ENCODE measurements at places on chromosomes 4 and X.

DNA sequence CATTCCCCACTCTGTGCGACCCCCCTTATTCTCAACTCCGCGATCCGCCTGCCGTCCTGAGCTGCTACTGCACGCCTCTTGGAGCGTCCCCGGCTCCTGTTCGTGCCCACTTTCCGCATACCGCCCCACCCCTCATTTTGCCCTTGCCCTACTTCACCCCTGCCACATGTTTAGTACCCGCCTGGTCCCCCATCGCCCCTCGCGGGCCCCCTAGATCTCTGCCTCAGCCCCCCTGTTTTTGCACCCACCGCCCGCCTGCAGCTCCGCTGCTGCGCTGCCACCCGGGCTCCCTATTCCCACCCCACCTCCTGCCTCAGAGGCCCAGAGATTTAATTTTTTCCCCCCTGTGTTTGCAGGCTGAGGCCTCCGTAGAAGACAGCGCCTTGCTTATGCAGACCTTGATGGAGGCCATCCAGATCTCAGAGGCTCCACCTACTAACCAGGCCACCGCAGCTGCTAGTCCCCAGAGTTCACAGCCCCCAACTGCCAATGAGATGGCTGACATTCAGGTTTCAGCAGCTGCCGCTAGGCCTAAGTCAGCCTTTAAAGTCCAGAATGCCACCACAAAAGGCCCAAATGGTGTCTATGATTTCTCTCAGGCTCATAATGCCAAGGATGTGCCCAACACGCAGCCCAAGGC lies 1.4 kb downstream of the MAGED1 start:
- DNase-seq: peak; percentile 62

- no peak for DNase-seq
Measured at GRCh38 chr4:21792736-21793135, 155.8 kb downstream of the KCNIP4 start.

GRCh38 chrX:139559383-139560042 lies 29.0 kb downstream of the F9 start:
- peak; percentile 69 for DNase-seq

- DNase-seq: no peak
Measured at GRCh38 chrX:47746446-47746845, 87.5 kb upstream of the UXT start.

- DNase-seq: no peak
Measured at GRCh38 chr4:74942918-74943253, 10.0 kb downstream of the PARM1 start.

GRCh38 chrX:45771560-45772340 lies 571.1 kb upstream of the DIPK2B start:
- DNase-seq: no peak

GRCh38 chrX:104419211-104419610 lies 146.8 kb upstream of the IL1RAPL2 start:
- no peak for DNase-seq

GRCh38 chrX:78555401-78555980 lies 103.6 kb downstream of the RTL3 start:
- DNase-seq: no peak

DNA sequence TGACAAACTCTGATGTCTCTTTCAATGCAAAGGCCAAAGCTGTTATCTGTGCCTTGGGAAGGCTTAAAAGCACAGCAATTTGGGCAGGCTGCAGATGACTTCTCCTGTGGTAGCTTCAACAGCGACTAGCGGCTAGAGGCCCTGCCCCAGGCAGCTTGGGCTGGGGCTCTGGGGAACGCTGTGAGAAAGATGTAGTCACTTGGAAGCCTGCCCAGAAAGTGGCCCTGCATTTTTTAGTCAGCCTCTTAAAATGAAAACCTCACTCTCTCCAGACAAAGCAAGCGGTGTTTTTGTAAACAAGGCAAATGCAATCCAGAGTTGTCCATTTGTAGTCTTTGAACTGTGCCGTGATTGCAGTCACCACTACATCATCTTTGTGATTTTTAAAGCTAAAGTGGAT lies 27.5 kb downstream of the PCYT1B start:
- DNase-seq: no peak

DNA sequence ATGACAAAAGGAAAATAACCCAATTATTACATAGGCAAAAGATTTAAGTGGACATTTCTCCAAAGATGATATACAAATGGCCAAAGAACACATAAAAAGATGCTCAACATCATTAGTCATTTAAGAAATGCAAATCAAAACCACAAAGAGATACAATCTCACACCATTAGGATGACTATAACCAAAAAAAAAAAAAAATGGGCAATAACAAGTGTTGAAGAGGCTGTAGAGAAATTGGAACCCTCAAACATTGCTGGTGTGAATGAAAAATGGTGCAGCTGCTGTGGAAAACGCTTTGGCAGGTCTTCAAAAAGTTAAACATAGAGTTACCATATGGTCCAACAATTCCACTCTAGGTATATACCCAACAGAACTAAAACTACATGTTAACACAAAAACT lies 5.6 kb upstream of the PRDX4 start:
- DNase-seq: no peak

- no peak for DNase-seq
Measured at GRCh38 chr4:2182994-2183393, 58.9 kb downstream of the HAUS3 start.

DNA sequence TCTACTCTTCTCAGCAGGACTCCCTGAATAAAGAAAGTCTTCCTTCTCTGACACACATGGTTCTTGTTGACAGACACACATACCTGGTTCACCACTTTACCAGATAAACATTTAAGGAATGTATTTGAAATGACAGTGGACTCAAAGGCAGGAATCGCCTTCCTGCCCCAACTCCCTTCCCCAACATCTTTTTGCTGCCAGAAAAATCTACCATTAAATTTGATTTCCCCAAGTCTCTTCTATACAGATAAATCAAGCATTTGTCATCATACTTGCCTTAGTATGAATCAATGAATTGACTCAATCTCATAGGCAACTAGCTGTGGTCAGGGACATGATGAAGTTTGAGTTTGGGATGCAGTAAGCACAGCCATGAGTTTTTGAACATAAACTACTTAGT lies 23.3 kb upstream of the ANXA5 start:
- DNase-seq: no peak

- no peak for DNase-seq
Measured at GRCh38 chr4:172750910-172751309, 417.7 kb upstream of the GALNT7 start.

GRCh38 chr4:133156096-133156495 lies 7.0 kb downstream of the PCDH10 start:
- no peak for DNase-seq

GRCh38 chr4:108920395-108921087 lies 157.7 kb upstream of the ETNPPL start:
- DNase-seq: no peak

DNA sequence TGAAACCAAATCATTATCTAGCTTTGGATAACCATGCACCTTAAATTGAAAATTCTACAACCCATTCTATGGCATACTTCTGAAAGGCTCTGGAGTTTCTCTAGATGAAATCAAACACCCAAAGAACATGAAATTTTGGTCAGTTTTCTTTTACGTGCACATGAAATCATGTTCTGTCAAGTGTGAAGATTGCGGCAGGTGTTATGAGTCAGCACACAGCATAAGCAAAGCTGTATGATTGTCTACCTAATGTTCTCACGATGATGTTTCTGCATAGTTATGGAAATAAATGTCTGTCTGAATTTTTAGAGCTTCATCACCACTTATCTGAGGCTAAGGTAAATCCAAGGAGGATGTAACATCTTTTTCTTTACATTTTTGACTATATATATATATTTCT lies 495.3 kb downstream of the IL1RAPL1 start:
- no peak for DNase-seq

DNA sequence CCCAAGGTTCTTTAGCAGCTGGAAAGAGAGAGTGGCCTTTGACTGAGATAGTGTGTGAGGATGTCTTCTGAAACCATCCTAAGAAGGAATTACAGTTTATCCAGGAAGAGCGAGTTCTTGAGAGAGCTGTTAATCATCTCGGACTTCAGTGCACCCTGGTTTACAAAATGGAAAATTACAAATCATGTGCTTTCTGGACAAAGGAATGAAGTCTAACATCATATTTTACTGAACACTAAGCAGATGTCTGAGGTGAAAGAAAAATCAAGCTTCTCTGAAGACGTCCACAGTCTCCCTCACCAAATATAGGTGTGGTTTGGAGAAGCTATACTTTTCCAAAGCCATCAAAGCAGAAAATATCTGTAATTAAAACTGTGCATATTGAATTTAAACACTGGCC lies 30.8 kb upstream of the CYP2U1 start:
- DNase-seq: no peak

Measured in SK-N-DZ (cell line).